ENCODE measurements at places on chromosomes 6 and 20.

DNA sequence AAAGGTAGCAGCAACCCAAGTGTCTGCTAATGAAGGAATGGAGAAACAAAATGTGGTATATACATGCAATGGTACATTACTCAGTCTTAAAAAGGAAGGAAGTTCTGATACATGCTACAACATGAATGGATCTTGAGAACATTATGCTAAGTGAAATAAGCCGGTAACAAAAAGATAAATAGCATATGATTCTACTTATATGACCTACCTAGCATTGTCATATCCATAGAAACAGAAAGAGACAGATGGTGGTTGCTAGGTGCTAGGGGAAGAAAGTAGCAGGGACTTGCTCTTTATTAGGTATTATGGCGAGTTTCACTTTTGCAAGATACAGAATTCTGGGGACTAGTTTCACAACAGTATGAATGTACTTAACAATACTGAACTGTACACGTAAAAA, 46.6 kb downstream of the UBR2 start:
- no peak for DNase-seq

GRCh38 chr6:20706939-20707485, 172.8 kb downstream of the CDKAL1 start:
- DNase-seq = no peak

DNA sequence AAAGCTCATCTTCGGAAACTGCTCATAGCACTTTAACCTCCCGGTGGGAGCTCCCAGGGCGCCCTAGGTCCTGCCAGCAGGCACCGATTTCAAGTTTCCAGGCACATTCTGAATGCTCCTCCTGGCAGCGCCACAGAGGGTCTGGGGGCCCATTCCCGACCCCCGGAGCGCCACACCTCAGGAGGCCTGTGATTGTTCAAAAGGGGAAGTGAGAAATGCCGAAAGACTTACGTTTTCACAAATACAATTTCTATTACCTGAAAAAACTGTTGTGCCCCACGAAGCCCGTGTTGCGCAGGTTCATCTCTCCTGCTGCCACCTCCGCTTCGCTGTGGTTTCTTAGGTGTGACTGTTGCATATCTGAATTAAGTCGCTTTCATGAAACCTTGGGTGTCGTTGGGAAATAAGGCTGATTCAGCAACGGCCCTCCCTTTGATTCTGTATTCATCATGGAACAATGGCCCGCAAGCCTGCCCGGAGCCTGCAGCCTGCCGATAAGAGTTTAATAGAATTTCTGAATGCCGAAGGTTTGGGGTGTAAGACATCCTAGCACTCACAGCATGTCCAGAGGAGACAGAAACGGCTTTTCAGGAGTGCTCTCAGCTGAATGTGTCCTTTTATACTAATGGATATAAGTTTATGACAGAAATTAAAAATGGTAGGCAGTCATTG, 1.9 kb upstream of the MYT1 start:
- DNase-seq = no peak

- DNase-seq = no peak
Observed at GRCh38 chr6:170311696-170312095, 5.1 kb downstream of the FAM120B start.

DNA sequence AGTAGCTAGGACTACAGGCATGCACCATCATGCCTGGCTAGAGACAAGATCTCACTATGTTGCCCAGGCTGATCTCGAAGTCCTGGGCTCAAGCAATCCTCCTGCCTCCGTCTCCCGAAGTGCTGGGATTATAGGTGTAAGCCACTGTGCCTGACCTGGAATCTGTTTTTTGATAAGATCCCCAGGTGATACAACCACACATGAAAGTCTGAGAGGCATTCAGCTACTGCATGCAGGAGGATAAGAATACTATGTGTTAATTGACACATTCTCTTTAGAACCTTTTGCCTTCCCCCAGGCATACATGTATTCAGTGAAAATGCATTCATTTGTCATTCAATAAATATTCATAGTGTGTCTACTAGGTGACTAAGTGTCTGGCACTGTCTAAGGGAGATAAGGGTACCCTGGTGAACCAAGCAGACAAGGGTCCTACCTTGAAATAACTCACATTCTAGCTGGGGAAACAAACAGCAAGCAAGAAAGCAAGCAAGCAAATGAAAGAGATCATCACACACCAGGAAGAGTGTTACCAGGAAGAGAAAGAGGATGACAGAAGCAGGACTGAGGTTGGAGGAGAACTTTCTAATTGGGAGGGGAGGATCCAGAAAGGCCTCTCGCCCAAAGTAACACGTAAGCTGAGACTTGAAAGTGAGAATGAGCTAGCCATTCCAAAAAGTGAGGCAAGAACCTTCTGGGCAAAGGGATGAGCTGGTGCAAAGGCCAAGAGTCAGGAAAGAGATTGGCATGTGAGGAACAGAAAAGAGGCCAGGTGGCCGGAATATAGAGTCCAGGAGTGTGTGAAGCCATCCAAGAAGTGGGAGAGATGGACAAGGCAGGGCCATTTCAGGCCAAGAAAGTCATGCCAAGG, 6.5 kb downstream of the GFOD1 start:
- no peak for DNase-seq

- no peak for DNase-seq
Observed at GRCh38 chr20:47115694-47116093, 221.1 kb downstream of the EYA2 start.

DNA sequence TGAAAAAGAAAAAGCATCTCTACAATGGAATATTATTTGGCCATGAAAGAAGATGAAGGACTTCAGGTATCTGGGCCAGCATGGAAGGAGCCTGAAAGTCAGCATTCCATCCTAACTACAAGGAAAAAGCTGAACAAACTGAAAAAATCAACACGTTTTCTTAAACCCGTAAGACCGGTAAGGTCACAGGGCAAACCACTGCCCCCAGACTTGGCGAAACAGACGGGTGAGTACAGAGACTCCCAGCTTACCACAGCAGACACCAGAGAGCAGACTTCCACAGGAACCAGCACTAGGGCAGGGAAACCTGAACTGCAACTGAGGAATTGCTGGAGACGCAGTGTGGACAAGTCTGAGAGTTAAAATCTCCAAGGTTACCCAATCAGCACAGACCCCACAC, 31.4 kb downstream of the BEND3 start:
- no peak for DNase-seq

GRCh38 chr6:110813338-110814101, 1.7 kb downstream of the CDK19 start:
- no peak for DNase-seq

GRCh38 chr6:73252703-73253102, 10.3 kb downstream of the KHDC1 start:
- DNase-seq = no peak

GRCh38 chr20:48858075-48858790, 30.4 kb upstream of the PREX1 start:
- no peak for DNase-seq

- DNase-seq = no peak
Observed at GRCh38 chr6:30282522-30282921, 44.2 kb upstream of the TRIM39 start.

DNA sequence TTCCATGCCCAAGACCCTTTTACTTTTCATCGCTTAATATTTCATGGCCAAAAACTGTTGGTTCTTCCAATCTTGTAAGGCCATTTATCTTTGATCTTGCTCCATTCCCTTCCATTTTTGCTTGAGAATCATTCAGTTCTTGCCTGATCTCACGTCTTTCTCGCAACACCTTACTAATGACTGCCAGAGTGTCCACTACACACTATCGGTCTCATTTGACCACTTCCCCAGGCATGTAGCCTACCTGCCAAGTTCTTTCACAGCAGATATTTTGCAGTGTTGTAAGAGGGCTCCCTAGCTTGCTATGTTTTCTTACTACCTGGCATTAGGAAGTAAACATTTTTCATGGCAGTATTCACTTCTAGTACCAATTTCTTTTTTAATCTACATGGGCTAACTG, 248.0 kb downstream of the ESR1 start:
- no peak for DNase-seq

GRCh38 chr6:160285541-160286105, 27.0 kb upstream of the SLC22A2 start:
- DNase-seq = no peak

GRCh38 chr6:28264834-28265401, 2.0 kb upstream of the ZSCAN26 start:
- DNase-seq = no peak

DNA sequence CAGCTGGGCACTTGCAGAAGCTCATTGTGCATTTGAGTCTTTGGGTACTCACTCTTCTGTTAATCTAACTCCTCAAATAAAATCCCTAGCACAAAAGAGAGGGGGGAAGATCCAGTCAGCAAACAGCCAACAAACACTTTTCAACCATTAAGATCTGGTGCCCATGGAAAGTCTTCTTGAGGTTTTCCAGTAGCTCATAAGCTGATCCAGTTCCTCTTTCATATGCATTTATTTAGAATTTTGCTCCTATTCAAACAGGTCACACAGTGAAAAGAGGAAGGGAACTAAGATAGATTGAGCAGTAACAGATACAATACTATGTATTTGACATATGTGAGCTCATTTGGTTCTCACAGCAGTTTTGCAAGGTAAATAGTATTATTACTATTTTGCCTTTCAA, 38.6 kb downstream of the HLA-DPB1 start:
- no peak for DNase-seq

GRCh38 chr6:149985481-149985937, 21.8 kb downstream of the ULBP1 start:
- no peak for DNase-seq

- no peak for DNase-seq
Observed at GRCh38 chr6:1739220-1739619, 129.5 kb downstream of the FOXC1 start.

- DNase-seq = no peak
Observed at GRCh38 chr6:63573899-63574553, 1.7 kb downstream of the LOC128125822 start.

GRCh38 chr6:106702451-106703110, 73.2 kb downstream of the QRSL1 start:
- DNase-seq = no peak

DNA sequence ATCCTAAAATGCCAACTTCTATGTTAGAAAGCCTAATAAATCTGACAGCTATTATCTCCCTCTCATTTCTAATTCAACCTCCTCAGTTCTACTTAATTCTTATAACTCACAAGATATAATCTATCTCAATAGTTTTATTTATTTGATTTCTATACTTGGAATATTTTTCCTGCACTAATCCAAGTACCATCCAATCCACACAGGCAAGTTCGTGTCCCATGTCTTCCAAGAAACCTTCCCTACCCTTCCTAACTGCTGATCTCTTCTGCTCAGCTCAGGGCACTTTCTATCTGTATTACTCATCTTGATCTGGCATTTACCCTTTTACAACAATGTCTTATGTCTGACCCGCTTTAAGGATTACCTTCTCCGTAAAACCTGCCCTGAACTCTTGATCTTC, 18.2 kb downstream of the NCOA5 start:
- no peak for DNase-seq

- DNase-seq = no peak
Observed at GRCh38 chr20:18853216-18853615, 39.6 kb downstream of the SCP2D1 start.

DNA sequence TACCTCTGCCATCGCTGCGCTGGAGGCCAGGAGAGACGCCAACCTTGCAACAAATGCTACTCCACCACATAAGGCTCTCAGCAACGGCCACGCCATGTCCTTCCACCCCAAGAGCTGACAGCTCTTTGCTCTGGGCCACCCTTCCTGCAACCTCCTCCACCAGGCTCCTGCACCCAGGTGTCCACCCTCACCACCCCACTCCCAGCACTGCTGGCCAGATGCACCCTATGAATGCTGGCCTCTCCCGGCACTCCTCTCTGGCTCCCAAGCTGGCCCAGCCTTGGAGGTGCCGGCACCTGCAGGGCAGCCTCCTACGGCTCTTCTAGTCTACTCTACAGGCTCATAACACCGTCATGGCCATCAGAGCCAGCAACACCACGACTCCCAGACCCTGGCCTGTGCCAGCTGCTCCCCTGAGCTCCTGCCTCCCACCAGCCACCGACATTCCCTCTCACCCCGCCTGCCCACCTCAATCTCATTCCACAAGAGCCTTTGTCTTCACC, 11.2 kb downstream of the TAF4 start:
- no peak for DNase-seq
